ENCODE measurements at places on chromosomes 6 and 20. TPM values are rescaled to one million over a fixed set of nuclear protein-coding genes. Genes with fewer than 3 reads are reported as not detected.

SNTA1 gene
- 15.7 TPM for total RNA-seq

KCNB1 gene
- under 0.01 TPM for total RNA-seq

COL12A1 gene
- 765 TPM for total RNA-seq

CLPSL2 gene
- not detected for total RNA-seq

RCAN2 gene
- 1.5 TPM for total RNA-seq

ANGPT4 gene
- not detected for total RNA-seq

COL21A1 gene
- total RNA-seq = 6.2 TPM

GINS1 gene
- total RNA-seq = 6.0 TPM

MRPL2 gene
- total RNA-seq = 25.0 TPM

CST7 gene
- 0.37 TPM for total RNA-seq

PHF20 gene
- total RNA-seq = 29.2 TPM

ERVFRD-1 gene
- total RNA-seq = 0.12 TPM

CD40 gene
- 2.0 TPM for total RNA-seq

SLC29A1 gene
- 11.4 TPM for total RNA-seq

GPLD1 gene
- 0.87 TPM for total RNA-seq

GSTA1 gene
- total RNA-seq = not detected

CCN5 gene
- total RNA-seq = 1.5 TPM

RAET1G gene
- total RNA-seq = 0.44 TPM

EEF1E1 gene
- 55.2 TPM for total RNA-seq

FAM184A gene
- total RNA-seq = 1.1 TPM

KIF13A gene
- 78.9 TPM for total RNA-seq

TP53RK gene
- 14.2 TPM for total RNA-seq

GGTLC1 gene
- total RNA-seq = not detected

ZBTB12 gene
- total RNA-seq = 8.1 TPM

MDFI gene
- total RNA-seq = 1.2 TPM

TMEM74B gene
- total RNA-seq = not detected

ZBTB2 gene
- total RNA-seq = 7.5 TPM

FILIP1 gene
- total RNA-seq = 0.62 TPM

PDE10A gene
- total RNA-seq = 2.3 TPM

NUDT3 gene
- 17.4 TPM for total RNA-seq

BCAS1 gene
- total RNA-seq = 0.11 TPM

Measured in uterine smooth muscle cell (primary cell).